ENCODE measurements at places on chromosomes 13 and 19.

DNA sequence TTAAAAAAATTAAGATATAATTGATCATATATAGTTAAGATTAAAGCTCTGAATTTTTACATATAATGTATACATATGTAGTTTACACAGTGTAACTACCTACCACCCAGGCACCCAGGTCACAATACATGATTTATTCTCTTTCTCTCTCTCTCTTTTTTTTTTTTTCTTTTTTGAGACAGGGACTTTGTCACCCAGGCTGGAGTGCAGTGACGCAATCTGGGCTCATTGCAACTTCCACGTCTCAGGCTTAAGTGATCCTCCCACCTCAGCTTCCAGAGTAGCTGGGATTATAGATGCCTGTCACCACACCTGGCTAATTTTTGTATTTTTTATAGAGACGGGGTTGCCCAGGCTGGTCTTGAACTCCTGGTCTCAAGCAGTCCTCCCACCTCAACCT, 18.8 kb upstream of the CLASRP start:
- DNase-seq: no peak

DNA sequence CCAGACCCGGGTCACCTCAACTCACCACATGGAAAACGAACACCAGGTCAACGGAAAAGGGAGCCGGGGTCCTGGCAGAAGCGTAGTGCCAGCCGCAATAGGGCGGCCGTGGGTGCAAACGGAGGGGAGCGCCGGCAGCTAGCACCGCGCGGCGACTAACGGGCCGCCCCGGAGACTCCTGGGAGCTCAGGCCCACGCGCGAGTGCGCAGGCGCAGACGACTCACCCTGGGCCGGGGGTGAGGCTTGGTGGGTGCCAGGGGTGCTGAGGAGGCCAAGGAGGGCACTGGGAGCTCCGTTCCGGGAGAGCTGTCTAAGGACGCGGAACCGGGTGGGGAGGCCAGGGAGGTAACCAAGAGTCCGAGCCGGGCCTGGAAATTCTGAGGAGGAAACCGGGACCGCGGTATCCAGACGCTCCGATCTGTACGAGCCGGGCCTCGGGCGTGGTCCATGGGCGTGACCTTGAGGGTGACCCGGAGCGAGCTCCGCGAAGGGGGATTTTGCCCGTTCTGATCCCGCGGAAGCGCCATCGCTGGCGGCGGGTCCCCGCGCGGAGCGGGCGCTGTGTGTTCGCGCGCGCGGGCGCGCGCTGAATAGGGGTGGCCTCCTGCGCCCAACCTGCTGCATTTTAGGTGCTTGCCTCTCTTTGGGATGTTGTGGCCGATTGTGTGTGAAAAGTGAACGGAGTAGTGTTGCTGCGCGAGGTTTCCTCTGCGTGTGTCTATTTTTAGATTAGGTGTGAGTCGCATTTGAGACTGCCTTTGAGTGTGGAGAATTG, at the start of gene ZNF382:
TSS of gene ZNF382 (plus strand) at position 213 of the 776 bp plus-strand sequence. CDS start 4,602 bp downstream, outside the sequence.
- peak; percentile 89 for DNase-seq

DNA sequence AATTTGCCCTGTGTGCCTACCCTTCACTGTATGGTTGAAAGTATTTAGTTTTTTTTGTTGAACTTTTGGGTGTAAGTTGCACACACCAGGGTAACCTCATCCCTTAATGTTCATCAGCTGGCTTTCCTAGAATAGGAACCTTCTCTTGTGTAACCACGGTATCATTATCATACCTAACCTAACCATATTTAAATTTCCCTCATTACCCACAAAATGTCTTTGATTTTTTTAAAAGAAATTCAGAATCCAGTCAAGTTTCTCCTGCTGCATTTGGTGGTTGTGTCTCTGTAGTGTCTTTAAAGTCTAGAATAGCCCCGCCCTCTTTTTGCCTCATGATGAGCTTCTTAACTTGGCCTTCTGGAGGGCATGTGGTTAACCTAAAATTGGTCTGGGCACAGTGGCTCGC, 80.3 kb downstream of the RYR1 start:
- peak; percentile 71 for DNase-seq

DNA sequence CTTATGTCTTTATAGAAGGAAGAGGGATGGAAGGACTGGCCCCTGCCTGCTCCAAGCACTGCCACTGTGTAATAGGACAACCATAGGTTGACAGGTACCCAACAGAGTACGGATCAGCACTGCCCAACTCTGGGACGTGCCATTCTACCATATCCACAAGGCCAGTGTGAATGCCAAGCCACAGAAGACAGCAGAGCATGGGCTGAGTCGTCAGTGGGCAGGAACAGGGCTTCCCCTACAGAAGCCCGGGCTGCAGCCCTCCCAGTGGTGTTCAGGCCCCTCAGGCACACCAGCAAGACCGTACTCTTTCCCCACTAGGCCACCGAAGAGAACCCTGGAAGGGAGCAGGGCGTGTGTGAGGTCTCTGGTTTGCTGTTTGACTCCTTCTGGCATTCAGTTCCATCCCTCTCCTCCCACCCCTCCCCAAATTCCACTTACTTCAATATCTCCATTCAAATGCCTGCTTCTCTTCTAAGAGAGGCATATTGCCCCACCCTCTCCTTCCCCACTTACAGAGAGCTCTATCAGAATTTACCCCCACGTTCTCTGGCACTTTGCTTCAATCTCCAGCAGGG, 209.4 kb downstream of the FOXO1 start:
- DNase-seq: no peak

DNA sequence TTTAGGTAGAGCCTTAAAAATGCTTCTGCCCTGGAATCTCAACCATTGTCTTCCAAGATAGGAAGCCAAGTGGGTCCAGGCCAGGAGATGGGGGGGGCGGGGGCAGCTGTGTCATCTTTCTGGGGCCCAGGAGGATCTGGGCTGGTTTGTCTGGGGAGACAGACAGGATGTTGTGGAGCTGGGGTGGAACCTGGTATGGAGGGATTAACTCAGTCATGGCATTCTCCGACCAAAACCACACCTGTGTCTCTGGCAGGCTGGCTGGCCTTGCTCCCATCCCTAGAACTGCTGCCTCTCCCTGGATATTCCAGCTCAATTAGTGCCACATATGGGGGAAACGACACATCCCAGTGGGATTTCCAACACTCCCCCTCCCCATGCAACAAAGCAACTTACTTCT, 2.7 kb upstream of the MAP2K7 start:
- no peak for DNase-seq

DNA sequence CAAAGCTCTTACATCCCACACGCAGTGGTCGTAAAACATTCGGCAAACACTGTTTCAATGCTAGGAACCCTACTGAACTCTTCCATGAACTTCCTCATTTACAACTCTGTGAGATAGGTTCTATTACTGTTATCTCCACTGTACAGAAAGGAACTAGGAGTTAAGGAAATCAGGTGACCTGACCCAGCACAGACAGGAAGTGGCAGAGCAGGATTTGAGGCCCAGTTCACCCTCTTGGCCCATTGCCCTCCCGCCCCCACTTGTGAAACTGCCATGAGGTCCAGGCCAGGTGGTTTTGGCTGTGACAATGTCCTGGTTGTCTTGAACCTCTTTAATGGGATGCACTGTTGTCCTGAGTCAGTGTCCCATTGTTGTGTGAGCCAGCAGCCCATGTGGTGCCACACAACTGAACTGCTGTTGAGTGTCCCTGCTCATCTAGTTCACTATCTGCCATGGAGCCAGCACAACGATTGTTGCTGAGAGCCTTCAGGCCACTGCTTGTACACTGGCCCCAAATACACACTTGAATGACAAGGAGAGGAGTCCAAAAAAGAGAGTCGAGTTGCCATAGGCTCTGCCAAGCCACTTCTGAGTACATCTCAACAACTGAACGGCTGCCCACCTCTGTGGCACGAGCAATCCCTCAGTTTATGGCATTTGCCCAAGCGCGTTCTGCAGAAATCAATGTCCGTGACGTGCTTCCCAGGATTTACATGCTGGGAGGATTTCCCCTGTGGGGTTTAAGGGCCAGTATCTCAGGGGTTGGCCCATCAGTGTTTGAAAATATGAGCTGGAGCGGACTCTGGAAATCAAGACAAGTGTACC, 484.6 kb downstream of the TSHZ3 start:
- no peak for DNase-seq

DNA sequence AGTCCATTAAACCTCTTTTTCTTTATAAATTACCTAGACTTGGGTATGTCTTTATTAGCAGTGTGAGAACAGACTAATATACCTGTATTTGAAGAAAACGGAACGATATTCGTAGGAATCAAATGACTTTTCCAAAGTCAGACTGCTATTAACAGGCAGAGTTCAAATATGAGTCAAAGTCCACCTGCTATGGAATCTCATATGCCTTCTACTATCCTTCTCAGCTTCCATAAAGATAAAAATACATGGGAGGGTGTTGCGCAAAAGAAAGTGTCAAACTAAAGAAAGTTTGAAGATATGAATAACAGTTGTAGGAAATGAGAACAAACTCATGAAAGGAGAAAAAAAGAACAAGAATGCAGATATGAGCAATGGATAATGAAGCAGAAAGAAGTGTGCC, 704.6 kb downstream of the EFNB2 start:
- no peak for DNase-seq

DNA sequence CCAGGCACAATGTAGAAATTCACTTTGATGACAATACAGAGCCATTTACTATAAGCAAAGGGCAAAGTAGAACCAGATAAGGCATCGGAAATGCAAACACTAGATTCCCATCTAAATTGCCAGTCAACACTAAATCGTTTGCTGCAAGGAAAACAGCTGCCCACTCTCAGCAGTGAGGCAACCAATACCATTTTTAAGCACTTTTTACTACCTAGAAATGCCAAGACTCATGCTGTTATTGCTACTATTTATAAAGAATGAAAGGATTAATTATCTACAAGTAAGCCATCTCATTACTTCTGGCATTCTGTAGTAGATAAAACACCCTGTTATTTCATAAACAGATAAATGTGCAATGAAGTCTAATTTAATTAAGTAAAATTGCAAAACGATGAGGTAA, 422.0 kb downstream of the FGF14 start:
- no peak for DNase-seq

- DNase-seq: no peak
Observed at GRCh38 chr13:34347784-34348573, 530.0 kb downstream of the RFC3 start.

DNA sequence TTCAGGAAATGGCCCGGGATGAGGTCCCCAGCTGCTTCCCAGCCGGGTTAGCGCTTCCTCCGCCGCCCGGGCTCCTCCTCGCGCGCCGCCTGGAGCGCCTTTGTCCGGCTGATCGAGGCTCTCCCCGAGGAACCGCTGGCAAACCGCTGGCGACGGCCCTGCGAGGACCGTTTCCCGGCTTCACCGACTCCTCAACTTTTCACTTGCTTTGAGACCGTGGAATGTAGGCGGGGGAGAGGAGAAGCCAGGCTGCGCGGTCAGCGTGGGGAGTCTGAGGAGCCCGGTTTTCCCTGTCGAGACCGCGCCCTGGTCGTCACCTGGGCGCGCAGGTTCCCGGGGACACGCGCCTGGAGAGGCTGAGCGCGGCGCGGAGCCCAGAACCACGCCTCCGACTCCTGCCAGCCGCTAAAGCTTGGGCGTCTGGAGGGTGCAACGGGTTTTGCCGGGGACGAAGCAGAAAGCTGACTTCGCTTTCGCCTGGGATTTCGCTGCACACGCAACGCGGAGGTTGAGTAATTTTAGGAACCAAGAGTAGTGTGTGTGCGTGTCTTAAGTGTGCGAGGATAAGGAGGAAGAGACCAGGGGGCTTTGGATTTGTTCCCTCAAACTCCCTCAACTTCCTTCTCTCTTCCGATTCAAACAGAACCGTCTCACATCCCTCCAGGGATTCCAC, 7.3 kb upstream of the DGKH start:
- peak; percentile 62 for DNase-seq

- no peak for DNase-seq
Observed at GRCh38 chr13:44135566-44135965, 238.1 kb upstream of the SERP2 start.

DNA sequence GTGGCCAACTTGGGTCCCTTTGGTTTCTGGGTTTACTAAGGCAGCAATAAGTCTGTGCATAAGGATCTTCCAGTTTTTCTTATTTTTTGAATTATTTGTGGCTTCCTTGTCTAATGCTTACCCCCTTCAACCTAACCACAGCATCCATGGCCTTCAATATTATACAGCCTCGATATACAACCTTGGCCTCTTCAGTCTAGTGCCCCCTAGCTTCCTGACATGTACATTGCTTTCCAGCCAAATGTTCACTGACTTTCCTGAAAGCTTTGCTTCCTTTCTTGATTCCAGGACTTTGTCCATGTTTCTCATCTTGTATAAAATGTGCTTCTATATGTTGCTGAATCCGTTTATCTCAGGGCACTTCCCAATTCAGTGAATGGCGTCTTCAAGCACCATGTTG, 310.1 kb downstream of the OLFM4 start:
- DNase-seq: no peak

GRCh38 chr13:31903111-31903815, 128.3 kb upstream of the FRY start:
- no peak for DNase-seq

- no peak for DNase-seq
Observed at GRCh38 chr13:90995614-90996013, 351.9 kb upstream of the MIR17HG start.

GRCh38 chr13:64643066-64643465, 2587.1 kb downstream of the PCDH9 start:
- no peak for DNase-seq

GRCh38 chr13:33224686-33225085, 60.9 kb downstream of the STARD13 start:
- no peak for DNase-seq

GRCh38 chr19:15155296-15155695, 45.5 kb downstream of the NOTCH3 start:
- DNase-seq: no peak

- no peak for DNase-seq
Observed at GRCh38 chr13:40210865-40211585, 455.4 kb downstream of the FOXO1 start.

GRCh38 chr13:90091611-90092010, 1255.9 kb upstream of the MIR17HG start:
- no peak for DNase-seq

GRCh38 chr19:40165362-40165937, 25.8 kb upstream of the MAP3K10 start:
- DNase-seq: peak; percentile 69

DNA sequence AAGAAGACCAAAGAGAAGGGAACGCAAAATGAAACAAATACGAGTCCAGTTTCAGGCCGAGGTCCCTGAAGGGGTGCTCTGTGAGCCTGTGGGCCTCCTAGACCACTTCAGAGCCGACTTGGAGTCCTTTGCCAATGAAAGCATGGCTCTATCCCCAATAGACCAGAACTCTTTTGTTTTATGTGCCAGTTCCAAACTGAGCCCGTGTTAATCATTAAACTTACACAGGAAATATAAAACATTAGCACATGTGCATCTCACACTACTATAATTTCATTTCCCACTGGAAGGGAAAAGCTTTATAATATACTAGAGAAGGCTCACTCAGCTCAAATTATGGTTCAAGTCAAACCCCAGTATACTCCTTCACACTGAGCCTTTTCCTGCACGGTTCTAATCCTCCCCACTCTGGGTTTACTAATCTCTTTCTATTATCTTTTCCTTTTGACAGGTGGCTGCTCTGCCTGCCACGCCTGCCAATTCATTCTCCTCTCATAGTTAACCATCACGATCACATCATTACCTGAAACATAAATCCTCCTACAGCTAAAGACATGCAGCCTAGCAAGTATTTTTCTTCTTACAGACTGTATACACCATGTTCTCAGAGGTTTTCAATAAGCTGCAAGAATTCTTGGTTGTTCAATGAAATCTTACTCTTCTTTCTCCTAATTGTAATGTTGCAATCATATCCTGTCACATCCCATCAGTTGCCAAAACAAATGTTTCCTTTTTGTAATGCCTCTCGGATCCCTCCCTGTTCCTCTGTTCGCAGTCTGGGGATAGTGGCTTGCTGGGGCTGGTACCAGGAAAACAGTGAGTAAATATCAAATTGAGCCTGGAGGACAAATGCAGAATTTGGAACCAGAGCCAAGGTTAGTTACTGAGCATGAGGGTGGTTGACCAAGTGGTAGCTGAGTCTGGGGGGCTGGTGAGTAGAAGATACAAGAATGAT, 18.8 kb upstream of the WASF3 start:
- DNase-seq: no peak
